ENCODE measurements at places on chromosomes 12 and 14.

DNA sequence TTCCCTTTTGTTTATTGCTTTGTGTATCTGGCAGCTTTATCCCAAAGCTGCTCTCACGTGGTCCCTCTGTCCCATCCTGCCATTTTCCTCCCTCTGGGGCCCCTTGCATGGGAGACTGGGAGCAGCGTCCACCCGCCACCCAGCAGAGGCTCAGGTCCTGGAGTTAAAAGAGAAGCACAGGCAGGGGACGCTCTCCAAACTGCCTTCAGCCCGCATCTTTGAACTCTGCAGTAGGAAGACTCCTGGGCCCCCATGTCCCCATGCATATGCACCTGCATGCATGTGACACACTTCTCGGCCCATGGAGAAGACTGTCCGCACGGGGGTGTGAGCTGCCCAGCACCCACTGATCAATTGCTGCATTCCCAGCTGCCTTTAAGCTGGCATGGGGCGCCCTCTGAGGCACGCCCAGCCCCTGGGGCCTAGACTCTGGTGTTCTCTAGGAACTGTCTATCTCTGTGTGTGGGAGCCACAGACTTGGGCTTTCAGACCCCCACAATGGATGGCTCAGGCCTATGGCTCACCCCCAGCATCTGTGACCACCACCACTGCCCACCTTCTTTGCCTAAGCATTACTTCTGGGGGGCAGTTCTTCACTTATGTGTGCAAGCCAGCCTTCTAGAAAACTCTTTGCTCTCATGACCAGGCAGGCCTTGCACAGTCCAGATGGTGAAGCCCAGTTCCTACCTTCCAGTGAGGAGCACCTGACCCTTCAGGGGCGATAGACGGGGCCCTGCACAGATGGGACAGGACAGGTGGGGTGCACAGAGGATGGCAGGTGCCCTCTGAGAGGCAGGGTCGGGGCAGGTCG, 96.1 kb upstream of the DIO3 start:
- no peak for DNase-seq

GRCh38 chr12:92466391-92467305, 236.1 kb upstream of the PLEKHG7 start:
- no peak for DNase-seq

DNA sequence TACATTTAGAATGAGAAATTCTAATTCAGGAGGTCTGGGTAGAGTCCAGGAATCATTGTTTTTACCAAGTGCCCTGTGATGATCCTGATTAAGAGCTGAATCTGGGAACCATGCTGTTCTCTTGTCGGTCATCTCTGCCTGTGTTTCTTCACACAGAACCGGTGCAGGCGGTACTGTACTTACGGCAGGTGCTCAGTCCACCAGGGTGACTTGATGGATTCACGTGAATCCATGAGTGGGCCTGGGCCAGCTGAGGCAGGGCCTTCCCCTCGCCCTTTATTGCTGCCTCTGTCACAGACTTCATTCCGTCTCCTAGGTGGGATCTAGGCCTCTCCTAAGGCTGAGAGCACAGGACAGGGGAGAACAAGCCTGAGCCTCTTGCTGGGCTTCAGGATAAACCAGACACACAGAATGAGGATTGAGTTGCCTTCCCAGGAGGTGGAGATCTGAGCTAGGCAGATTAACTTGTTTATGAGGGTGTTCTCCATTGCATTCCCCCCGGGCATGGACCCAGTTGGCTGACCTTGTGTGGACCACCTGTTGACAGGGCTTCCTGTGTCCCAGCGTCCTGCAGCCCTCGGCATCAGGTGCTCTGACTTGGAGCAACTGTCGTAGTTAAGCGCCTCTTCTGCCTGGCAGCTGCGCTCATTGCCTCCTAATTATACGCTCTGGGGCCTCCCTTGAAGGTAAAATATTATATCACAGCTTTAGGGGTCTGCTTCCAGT, 42.1 kb downstream of the B4GALNT3 start:
- DNase-seq, result no peak

GRCh38 chr12:58815235-58815634, 105.1 kb downstream of the LRIG3 start:
- no peak for DNase-seq

- no peak for DNase-seq
Observed at GRCh38 chr14:93121030-93121834, 5.5 kb upstream of the ITPK1 start.

DNA sequence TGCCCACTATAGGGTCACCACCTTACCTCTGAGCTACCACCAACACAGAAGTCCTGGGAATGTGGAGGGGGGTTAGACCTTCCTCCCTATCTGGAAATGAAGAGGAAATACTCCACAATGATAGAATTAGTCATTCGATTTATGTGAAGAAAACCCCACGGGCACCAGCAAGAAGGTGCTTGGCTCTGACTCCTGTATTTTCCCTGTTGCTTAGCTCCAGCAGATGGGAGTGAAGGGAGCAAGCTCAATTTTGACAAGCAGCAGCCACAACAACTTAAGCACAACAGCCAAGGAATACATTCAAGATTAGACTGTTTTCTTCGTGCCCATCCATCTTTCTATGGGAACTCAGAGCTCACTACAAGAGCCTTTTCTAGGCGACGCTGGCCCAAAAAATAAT, 191.7 kb downstream of the SPTSSA start:
- DNase-seq, result no peak

DNA sequence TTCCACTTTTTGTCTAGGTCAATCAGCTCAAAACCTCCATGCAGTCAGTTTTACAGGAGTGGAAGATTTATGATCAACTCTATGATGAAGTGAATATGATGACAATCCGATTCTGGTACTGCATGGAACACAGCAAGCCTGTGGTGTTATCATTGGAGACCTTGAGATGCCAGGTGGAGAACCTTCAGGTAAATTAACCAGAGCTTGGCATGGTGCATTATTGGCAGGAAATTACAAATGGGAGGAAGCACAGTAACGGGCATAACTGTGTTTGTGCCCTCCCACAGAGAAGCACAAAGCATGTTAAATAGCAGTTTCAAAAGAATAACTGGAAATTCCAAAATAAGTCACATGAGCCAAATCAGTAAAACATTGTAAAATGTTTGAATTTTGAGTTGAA, 135.6 kb downstream of the ESR2 start:
- DNase-seq, result no peak

DNA sequence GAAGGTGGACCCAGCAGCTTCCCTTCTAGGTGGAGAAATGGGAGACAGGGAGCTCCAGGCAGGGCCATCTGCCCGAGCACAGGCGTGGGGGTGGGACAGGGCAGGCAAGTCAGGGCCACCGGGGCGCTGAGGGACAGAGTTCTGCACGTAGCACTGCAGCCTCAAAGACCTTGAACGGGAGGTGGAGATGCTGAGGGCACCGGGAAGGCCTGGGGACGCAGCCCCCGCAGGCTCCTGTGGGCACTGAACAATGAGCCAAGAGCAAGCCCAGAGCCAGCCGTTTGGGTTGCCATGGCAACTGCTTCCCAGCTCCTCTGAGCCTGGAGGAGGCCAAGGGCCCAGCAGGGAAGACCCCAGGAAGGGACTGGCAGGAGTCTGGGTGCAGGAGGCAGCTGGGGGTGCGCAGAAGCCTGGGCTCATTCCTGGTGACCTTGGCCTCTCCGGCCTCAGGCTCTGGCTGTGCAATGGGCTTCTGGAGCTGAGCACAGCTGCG, 3.4 kb downstream of the LBHD2 start:
- DNase-seq, result no peak

- no peak for DNase-seq
Observed at GRCh38 chr12:75883241-75883640, 148.3 kb downstream of the PHLDA1 start.

DNA sequence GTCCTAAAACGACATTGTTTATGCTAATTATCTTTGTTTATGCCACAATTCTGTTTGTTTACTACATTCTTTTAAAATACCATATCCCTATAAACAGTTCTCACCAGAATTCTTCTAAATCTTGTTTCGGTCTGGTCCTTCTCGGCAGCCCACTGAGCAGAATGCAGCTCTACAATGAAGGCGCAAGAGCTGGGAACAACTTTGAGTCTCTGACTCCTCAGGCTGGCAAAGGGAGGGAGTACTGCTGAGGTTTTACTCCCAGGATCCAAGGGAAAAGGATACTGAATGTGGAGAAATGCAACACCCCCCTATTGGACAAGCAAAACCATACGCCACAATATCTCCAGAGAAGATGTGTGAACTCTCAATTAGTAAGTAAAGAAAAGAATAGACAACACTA, 5.4 kb downstream of the SOX5 start:
- DNase-seq, result no peak

DNA sequence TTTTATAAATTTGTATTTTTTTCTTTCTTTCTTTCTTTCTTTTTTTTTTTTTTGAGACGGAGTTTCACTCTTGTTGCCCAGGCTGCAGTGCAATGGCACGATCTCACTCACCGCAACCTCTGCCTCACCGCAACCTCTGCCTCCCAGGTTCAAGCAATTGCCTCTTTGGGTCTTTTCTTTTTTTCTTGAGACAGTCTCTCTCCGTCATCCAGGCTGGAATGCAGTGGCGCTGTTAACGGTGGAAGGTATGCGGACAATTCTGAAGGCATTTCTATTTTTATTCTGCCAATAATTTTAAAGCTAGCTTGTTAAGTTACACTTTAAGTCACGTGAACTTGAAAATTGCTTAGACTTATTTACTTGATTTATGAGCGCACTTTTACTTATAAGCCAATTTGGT, 8.8 kb upstream of the PHC1 start:
- no peak for DNase-seq

GRCh38 chr12:57404966-57405640, 25.7 kb downstream of the R3HDM2 start:
- DNase-seq, result no peak

DNA sequence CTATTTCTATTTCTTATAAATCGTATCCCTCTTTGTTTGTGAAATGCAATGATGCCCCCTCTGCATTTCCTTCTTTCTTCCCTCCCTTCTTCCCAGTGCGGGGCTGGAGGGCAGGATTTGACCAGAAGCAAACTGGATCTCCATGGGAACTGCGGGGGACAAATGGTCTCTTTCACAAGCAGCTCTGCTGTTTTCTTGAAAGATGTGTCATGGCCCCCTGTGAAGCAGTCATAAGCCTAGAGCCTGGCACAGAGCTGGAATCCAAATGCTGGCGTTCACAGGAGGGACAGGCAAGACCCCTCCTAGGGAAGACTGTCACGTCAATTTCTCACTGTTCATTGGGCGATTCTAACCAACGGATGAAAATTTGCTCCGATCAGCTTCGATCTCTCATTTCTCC, 203.5 kb upstream of the NOS1 start:
- no peak for DNase-seq

DNA sequence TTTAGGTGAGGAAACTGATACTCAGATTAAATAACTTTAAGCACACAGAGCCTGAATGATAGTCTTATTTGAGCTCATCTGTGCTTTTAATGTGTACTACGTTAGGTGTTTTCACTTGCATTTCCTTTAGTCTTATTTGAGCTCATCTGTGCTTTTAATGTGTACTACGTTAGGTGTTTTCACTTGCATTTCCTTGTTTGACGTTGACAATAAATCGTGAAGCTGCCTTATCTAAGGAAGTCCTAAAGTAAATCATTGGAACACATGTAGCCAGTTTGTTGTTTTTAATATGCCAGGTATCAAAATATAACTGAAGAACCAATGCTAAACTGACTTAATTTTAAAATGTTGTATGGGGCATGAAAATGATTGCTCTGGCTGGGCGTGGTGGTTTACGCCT, 2.0 kb downstream of the RAP1B start:
- DNase-seq, result no peak

DNA sequence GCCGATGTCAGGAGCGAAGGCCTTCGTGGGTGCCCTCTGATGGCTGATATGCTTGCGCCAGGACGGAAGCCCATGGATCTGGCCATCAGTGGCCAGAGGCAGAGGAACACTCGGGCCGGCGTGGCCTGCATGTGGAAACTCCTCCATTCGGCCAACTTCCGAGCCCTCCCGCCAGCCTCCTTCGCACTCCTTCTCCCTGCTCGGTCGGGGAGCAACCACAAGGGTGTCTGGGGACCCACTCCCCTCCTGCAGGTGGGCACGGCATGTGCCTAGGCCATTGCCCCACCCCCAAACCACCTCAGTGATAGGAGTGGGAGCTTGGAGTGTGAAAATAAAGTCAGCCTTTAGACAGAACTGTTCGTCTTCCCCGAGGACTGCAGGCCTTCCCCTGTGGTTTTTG, 231.3 kb downstream of the BCL11B start:
- no peak for DNase-seq
